ENCODE measurements at places on chromosomes 2 and 18.

GRCh38 chr2:157894694-157895435 lies 18.7 kb upstream of the ACVR1 start:
- DNase-seq = no peak

DNA sequence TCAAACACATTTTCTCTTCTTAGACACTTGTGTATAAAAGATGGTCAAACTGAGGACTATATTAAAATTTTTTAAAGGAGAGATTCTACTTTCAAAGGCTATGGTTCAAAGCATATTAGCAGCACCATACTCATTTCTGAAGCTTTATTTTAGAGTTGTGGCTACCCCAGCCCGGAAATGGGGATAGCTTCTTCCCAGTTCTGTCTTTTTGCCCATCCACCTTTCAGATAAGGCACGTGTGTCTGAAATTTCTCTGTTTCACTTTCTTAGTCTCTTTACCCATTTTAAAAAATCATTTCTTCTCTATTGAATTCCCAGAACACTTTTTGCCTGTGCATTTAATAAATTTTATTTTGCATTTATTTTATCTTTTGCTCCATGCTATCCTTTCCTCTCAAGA lies 431.5 kb downstream of the RNF144A start:
- no peak for DNase-seq

DNA sequence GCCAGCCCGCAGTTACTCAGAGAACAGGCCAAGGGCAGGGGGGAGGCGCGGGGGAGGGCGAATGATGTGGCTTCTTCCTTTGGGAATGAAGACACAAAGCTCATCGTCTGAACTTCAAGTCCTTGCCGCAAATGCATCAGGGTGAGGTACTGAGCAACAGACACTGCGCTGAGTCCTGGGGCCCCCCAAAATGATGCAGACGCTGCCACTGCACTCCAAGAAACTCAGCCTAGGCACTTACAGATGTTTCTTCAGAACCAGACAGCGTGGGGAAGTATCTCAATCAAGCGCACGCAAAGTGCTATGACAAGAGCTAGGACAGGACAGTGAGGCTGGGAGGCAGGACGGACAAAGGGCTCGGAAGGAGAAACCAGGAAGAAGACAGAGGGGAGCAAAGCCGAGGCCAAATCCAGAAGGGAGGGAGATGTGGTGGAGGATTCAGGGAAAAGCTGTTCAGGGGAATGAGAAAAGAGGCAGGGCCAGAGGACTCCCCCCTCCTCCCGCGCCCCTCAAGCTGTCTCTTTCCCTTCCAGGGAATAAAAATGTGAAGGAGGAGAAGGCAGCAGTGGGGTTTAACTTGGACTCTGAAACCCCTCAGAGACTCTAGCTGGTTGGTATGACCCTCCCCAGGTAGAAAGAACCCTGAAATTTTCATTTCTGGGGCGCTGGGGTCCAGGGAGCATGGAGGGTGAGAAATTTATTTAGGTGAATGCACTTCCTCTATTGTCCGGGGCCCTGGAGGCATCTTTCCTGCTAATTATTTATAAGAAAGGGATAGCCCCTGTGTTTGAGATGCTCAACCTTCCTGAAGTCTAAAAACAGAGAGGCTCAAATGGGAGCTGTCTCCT lies 34.9 kb downstream of the CIB4 start:
- no peak for DNase-seq

GRCh38 chr2:158539176-158540005 lies 82.6 kb downstream of the PKP4 start:
- peak; percentile 92 for DNase-seq

GRCh38 chr2:205563646-205564045 lies 118.7 kb upstream of the NRP2 start:
- no peak for DNase-seq

GRCh38 chr2:235319095-235319494 lies 174.7 kb upstream of the AGAP1 start:
- peak; percentile 69 for DNase-seq

- peak; percentile 78 for DNase-seq
Measured at GRCh38 chr18:44325903-44326635, 354.6 kb upstream of the SETBP1 start.

GRCh38 chr2:228624733-228625132 lies 443.2 kb upstream of the SPHKAP start:
- no peak for DNase-seq

GRCh38 chr2:223052548-223053483 lies 826 bp downstream of the KCNE4 start:
- DNase-seq = no peak

- no peak for DNase-seq
Measured at GRCh38 chr2:239322416-239323086, 78.3 kb downstream of the HDAC4 start.

GRCh38 chr2:190149200-190149599 lies 86.7 kb upstream of the MSTN start:
- DNase-seq = no peak

DNA sequence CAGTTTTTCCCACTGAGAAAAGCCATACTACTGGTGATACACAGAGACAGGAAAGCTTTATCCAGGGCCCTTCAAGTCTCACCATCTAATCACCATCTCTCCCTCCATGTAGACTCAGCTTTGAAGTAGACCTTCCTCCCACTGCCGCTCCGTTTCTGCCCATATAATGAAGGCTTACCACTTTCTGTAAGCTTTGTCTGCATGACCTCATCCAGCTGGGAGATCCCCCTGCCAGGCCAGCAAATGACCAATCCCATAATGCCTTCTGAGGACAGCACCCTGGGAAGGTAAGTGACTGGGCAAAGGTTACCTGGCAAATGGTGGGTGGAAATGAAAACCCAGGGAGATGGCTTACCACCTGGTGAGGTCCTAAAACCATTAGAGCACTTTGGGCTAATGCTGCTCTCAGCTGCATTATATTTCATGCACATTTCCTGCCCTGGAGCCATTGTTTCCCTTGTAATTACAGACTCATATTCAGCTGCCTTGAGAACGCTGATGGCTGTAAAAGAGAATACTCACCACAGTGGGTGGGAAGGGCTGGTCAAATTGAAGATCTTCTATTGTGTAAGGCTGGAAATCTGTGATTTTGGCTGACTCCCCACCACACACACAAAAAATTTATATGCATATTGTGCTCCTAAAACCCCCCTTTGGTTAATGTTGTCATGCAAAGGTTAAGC lies 350.7 kb upstream of the SYT4 start:
- DNase-seq = no peak

- peak; percentile 90 for DNase-seq
Measured at GRCh38 chr2:95526360-95527341, 42.1 kb upstream of the TRIM43B start.

- no peak for DNase-seq
Measured at GRCh38 chr2:235909358-235909757, 258.8 kb downstream of the GBX2 start.

DNA sequence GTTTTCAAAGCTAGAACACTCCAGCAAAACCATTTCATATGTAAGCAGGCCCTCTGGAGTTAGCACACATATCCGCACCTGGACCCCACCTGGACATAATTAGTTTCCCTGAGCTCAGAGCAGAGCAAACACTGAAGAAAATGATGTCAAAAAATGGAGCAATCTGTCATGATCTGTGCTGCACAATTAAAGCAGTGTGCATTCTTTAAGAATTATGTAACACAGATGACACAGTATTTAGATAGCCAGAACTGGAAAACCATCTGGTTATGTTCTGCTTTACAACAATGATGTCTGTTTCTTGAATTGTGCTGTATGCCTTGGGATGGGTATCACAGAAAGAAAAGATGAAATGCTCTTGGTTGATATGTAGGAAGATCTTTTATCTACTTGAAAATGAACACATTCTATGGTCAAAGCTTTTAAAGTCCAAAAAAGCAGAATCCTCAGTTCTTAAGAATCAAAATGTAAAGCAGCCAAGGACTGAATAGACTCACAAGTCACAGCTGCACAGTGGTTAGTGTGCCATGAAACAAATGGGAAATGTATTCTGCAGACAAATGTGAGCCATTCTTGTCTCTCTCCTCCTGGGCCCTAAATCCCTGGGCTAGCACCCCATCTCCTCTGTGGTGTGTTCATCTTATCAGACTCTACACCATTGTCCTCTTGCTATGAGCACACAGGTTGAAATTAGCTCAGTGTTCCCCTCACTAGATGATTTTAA lies 36.8 kb downstream of the HRH4 start:
- peak; percentile 47 for DNase-seq

- no peak for DNase-seq
Measured at GRCh38 chr2:464562-465309, 176.8 kb upstream of the ALKAL2 start.

DNA sequence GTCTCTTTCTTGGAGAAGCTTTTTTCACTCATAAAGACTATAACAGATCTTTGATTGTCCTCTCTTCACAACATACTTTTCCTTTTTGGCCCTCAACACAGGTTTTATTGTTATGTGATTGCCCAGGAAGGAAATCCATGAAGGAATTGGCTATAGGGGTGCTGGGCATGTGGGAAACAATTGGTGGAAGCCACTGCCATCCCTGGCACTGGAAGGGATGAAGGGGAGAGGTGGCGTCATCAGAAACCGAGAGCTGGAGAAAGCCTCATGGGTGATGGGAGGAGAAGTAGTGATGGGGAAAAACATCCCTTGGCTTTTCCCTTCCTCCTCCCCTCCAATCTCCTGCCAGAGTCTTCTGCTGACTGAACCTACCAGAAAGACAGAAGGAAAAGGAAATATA lies 106.2 kb downstream of the SPOPL start:
- DNase-seq = no peak

- no peak for DNase-seq
Measured at GRCh38 chr18:13279181-13280069, 60.9 kb downstream of the LDLRAD4 start.

DNA sequence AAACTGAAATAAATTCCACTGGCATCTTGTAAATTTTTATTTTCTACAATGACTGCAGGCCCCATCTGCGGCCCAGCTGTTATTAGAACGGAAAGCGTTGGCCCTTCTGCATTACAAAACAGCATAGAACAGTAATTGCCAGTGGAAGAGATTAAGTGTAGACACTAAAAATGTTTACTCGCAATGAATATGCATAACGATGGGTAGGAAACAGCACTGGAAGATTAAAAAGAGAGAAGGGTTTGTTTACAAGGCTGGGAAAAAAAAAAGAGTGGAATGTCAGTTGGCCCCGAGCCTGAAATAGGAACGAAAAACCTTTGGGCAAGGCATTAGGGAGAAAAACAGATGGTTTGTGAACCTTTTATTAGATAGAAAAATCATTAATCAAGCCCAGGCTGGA lies 275.9 kb upstream of the TCF4 start:
- DNase-seq = peak; percentile 54

- DNase-seq = no peak
Measured at GRCh38 chr2:237170020-237170419, 84.3 kb downstream of the COPS8 start.

DNA sequence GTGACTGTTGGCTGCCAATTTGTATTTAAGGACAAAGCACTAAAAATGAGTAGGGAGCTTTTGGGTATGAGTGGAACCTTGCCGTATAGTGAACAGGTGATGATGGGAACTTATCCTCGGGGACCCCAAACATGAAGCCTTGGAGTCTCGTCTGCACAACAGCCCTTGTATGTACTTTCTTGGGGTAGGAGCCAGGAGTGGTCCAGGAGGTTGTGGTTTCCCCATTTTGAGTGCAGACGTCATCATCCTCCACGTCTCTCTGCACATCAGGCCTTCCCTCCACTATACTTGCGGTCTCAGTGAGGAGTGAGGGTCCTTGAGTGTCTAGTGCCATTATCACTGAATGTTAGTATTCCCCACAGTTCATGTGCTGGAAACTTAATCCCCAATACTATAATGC lies 101.5 kb upstream of the HS6ST1 start:
- DNase-seq = no peak

DNA sequence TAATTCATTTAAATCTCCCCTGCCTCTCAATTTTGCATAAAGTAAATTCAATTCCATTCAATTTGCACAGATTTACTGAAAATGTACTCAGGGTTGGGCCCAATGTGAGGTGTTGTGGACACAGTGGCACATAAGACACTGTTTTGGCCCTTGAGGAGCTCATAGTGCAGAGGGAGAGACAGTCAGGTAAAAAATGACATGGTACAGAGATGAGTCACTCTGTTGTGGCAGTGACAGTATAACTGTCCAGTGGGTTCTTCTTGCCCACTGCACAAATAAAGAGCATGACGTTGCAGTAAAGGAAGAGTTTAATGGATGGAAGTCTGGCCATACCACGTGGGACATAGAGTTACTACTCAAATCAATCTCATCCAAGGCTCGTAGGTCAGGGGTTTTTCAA lies 400.3 kb upstream of the TRIB2 start:
- DNase-seq = no peak

- peak; percentile 30 for DNase-seq
Measured at GRCh38 chr2:233240897-233241296, 10.6 kb upstream of the ATG16L1 start.

- DNase-seq = peak; percentile 10
Measured at GRCh38 chr2:148887350-148888002, 12.4 kb downstream of the KIF5C start.

GRCh38 chr2:237894986-237895543 lies 35.6 kb downstream of the RAMP1 start:
- DNase-seq = no peak

Measured in stomach (tissue), 19 donors.